CD4-positive, alpha-beta memory T cell (primary cell): ENCODE measurements at places on chromosomes 2 and 18. TPM values are rescaled to one million over a fixed set of nuclear protein-coding genes. Genes with fewer than 3 reads are reported as not detected.

FHL2 gene
- total RNA-seq: 0.23 TPM

TLX2 gene
- total RNA-seq: 0.53 TPM

ELP2 gene
- 143 TPM for total RNA-seq

DSG1 gene
- not detected for total RNA-seq

CCL20 gene
- 2.6 TPM for total RNA-seq
